ENCODE measurements at places on chromosomes 5 and 9.

- no peak for DNase-seq
Observed at GRCh38 chr9:137252555-137253506, 1.7 kb downstream of the STPG3 start.

DNA sequence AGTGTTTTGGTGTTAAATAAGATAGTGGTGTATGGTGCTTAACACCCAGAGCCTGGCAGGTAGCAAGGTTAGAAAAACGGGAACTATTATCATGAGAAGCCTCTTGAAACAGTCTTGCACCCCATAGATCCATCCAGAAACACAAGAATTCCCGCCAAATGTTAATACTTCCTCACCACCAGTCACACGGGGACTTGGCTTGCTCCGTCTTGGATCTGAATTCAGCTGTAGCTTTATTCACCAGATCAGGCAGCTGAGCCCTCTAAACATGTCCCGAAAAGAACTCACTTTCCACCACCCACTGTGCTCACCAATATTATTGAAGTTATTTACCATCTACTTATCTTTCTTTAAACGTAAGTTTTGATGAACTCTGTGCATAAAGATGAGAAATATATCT lies 101.6 kb upstream of the PTPN3 start:
- DNase-seq, result no peak

- no peak for DNase-seq
Observed at GRCh38 chr5:173839117-173839713, 48.9 kb upstream of the CPEB4 start.

DNA sequence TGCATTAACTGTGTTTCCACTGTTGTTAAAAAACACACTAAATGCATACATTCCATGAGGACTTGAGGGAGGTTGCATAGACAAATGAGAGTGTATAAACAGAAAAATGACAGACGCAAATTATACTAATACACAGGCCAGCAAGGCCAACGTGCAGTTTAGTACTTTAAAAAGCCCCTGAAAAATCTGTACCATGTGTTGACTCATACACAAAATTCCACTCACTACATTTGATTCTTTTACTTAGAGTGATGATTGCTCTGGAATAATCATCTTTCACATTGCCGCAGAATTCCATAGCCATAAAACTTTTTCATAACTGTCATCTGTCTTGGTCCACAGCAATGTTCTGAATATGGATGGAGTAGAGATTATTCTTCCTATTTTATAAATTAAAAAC lies 215.7 kb downstream of the FAM114A2 start:
- no peak for DNase-seq

DNA sequence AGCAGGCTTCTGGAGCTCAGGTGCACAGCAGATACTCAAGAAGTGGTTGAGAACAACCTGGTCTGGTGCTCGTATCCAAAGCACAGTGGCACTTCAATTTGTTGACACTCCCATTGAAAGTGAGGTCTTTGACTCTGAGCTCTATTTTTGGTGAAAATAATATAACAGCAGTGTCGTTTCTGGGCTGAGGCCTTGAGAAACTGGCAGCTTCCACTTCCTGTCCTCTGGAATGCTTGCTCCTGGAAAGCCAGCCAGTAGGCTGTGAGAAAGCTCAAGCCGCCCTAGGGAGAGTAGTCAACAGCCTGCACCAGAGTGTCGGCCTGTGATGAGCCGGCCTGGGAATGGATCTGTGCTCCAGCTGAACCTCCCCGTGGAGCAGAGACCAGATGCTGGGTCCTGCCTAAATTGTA lies 6.8 kb upstream of the SUSD3 start:
- DNase-seq, result no peak
